ENCODE measurements at places on chromosomes 3 and 15. TPM values are rescaled to one million over a fixed set of nuclear protein-coding genes. Genes with fewer than 3 reads are reported as not detected.

- no peaks in the 10 kb centered on the region for H3K36me3 ChIP-seq
- no peak overlapping the region for H3K27ac ChIP-seq
- no peaks in the 10 kb centered on the region for H3K27me3 ChIP-seq
Observed at GRCh38 chr15:47366884-47367283, 350.4 kb upstream of the SEMA6D start.

DNA sequence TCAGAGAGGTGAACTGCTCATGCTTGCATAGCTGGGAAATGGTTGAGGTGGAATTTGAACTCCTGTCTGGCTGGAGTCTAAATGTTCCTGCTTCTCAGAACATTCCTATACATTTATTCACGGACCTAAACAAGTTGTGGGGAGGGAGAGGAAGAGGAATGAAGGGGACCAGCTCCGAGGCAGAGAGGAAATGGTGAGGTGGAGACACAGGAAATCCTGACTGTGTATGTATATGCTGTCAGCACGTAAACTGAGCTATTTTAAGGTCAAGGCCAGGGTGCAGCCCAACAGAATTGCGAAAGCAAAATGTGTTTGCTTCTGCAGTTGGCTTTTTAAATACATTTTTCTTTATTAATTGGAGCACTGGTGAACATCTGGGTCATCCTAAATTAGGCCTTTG is 74.1 kb upstream of the POMGNT2 start:
- no peak for DNase-seq
- peaks cover 52% of the 10 kb centered on the region for H3K27me3 ChIP-seq
- H3K27ac ChIP-seq: no peak overlapping the region
- no peaks in the 10 kb centered on the region for H3K4me1 ChIP-seq
- H3K4me3 ChIP-seq: no peak overlapping the region
- no peaks in the 10 kb centered on the region for H3K36me3 ChIP-seq

The CSPG5 gene
- polyA plus RNA-seq: 4.5 TPM

The IGSF11 gene
- polyA plus RNA-seq: 1.8 TPM

- H3K27ac ChIP-seq: no peak overlapping the region
- no peaks in the 10 kb centered on the region for H3K36me3 ChIP-seq
- DNase-seq: no peak
- H3K27me3 ChIP-seq: peaks cover 27% of the 10 kb centered on the region
Observed at GRCh38 chr15:88604381-88605188, 16.6 kb upstream of the AEN start.

The CCR1 gene
- polyA plus RNA-seq: not detected

The SLC22A14 gene
- polyA plus RNA-seq: not detected

GRCh38 chr15:37101980-37102304 is 1.6 kb upstream of the MEIS2 start:
- no peaks in the 10 kb centered on the region for H3K27me3 ChIP-seq
- peaks cover 2% of the 10 kb centered on the region for H3K36me3 ChIP-seq
- no peak for DNase-seq
- peaks cover 33% of the 10 kb centered on the region for H3K4me1 ChIP-seq
- H3K27ac ChIP-seq: peak overlapping the region; percentile 96

GRCh38 chr3:53303549-53303948 is 43.8 kb downstream of the DCP1A start:
- H3K4me3 ChIP-seq: no peak overlapping the region
- peaks cover 41% of the 10 kb centered on the region for H3K36me3 ChIP-seq
- no peak overlapping the region for H3K27ac ChIP-seq
- H3K27me3 ChIP-seq: no peaks in the 10 kb centered on the region

DNA sequence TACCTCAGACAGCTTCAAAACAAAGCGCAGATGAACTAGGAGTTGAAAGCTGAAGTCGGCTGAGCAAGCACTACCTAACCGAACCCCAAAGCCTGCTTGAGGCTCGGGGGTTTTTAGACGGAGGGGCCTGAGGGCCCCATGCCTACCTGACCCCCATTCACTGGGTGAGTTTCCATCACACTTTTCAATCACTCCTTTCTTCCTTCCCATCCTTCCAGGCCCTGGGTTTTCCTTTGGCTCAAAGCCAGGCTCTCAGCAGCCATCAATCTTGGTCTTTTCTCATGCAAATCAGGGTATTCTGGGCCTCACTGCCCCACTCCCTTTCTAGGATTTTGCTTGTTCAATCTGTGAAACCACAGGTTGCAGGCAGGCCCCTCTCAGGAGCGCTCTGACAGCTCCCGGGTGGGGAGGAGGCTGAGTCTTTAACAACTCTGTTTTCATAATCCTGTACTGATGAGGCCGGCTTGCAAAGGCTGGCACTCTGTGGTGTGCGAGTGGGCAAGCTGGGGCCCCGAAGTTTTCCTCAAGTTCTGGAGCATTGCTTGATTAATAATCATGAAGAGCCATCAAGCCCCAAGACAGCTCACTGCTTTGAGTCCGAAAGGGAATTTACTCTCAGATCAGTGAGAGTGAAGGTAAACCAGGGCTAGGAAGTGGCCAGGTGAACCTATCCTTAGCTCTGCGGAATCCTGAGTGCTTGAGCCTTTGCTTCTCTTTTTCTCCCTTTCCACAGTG is 97.6 kb downstream of the FRMD4B start:
- no peak overlapping the region for H3K27ac ChIP-seq
- H3K4me3 ChIP-seq: no peak overlapping the region
- H3K4me1 ChIP-seq: no peaks in the 10 kb centered on the region
- H3K36me3 ChIP-seq: no peaks in the 10 kb centered on the region
- peaks cover 7% of the 10 kb centered on the region for H3K27me3 ChIP-seq

The ARPIN gene
- polyA plus RNA-seq: not detected

GRCh38 chr3:23019596-23020300 is 183.4 kb upstream of the UBE2E2 start:
- no peaks in the 10 kb centered on the region for H3K27me3 ChIP-seq
- H3K4me3 ChIP-seq: no peak overlapping the region
- H3K36me3 ChIP-seq: no peaks in the 10 kb centered on the region
- no peak overlapping the region for H3K27ac ChIP-seq
- no peaks in the 10 kb centered on the region for H3K4me1 ChIP-seq
- no peak for DNase-seq

DNA sequence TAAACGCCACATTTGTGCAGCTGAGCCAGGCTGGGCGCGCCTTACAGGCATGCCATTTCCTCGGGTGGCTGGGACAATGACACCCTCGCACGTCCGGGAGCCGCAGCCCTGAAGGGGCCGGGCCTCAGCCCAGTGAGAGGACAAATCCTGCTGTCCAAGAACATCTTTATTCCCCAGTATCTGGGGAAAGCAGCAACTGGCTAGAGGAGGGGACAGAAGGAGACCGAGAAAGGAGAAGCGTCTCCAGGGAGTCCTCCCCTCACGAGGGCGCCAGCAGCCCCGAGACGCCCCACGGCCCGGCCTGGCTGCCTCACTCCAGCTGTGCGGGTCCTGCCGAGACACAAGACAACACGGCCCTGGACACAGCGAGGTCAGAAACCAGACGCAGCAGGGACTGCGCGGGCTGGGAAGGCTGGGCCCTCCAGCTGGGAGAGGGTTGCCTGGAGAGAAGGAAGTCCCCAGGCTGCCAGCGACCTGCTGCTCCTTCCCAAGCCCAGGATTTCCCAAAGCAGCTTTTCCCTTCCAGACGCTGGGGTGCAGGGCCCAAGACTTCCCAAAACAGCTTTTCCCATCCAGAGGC is 130.2 kb downstream of the CHSY1 start:
- no peaks in the 10 kb centered on the region for H3K27me3 ChIP-seq
- peak; percentile 62 for DNase-seq
- H3K4me1 ChIP-seq: peaks cover 5% of the 10 kb centered on the region
- H3K27ac ChIP-seq: no peak overlapping the region

DNA sequence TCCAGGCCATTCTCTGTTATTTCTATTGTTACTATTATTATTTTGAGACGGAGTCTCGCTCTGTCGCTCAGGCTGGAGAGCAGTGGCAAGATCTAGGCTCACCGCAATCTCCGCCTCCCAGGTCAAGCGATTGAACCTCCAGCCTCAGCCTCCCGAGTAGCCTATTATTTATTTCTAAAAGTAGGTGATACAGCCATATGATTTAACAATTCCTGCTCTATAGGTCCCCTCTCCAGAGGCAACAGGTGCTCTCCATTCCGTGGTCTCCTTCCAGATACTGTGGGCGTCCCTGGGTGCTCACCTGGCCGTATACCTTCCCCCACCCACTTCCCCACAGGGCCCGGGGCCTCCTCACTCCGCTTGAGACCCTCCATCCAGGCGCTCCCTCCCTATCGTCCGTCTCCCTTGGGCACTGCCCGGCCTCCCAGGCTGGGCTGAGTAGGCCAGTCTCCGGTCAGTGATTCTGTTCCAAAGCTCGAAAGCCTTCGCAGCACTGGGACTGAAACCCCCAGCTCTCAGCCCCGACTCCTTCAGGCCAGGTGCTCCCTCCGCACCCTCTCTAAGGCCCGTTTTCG is 708 bp upstream of the PTPN23 start:
- peak overlapping the region; percentile 88 for H3K4me3 ChIP-seq
- peaks cover 32% of the 10 kb centered on the region for H3K4me1 ChIP-seq
- peak overlapping the region; percentile 94 for H3K27ac ChIP-seq
- no peak for DNase-seq

The NMB gene
- polyA plus RNA-seq: not detected

The SLC27A2 gene
- polyA plus RNA-seq: 16.6 TPM

The KNL1 gene
- polyA plus RNA-seq: 52.8 TPM

Data from K562 (cell line).